ENCODE measurements at places on chromosomes 12 and 14. TPM values are rescaled to one million over a fixed set of nuclear protein-coding genes. Genes with fewer than 3 reads are reported as not detected.
A peak's percentile ranks its signal among the peaks of the same experiment; 100 is the strongest.

SOAT2 gene
- total RNA-seq, result 7.9 TPM

MUCL1 gene
- not detected for total RNA-seq

ACSM4 gene
- not detected for total RNA-seq

HCAR1 gene
- 0.12 TPM for total RNA-seq

KRT72 gene
- total RNA-seq, result 0.31 TPM

RD3L gene
- not detected for total RNA-seq

DNA sequence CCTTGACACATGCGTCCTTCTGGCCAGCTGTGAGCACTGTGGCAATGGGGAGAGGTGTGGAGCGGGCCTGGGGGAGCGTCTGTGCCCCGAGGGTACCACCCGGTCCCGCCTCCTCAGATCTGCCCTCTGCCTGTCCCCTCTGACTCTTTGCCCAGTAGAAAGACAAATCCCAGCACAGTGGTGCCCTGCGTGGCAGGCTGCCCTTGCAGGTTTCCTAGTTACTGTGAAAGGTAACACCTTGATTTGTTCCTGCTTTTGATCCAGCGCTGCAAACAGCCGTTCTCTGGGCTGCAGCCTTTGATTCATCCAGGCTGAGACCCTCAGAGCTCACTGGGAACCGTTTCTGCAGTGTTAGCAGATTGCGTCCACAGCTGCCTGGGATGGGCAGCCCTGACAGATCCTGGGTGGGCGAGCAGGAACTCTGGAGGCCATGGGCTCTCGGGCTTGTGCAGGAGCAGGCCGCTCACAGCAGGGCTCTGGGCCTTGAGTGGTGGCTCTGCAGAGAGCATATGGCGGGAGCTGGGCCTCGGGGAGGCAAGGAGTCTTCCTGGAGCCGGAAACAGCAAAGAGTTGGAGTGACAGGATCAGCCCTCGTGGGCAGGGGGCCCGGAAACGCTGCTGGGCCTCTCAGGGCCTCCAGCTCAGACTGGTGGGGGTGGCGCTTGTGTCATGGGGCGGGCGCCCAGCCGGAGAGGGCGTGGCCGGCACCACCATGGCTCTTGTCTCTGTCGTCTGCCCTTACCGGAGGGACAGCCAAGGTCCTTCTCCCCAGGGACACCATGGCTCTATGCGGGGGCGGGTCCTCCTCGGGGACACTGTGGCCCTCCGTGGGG lies 16.6 kb downstream of the FBRSL1 start:
- peaks cover 39% of the 10 kb centered on the region for H3K4me1 ChIP-seq
- peak; percentile 77 for DNase-seq
- peak overlapping the region; percentile 67 for H3K27ac ChIP-seq
- H3K27me3 ChIP-seq, result no peaks in the 10 kb centered on the region
- H3K36me3 ChIP-seq, result no peaks in the 10 kb centered on the region

- H3K4me3 ChIP-seq, result no peak overlapping the region
- no peak for DNase-seq
- no peak overlapping the region for H3K27ac ChIP-seq
- H3K27me3 ChIP-seq, result no peaks in the 10 kb centered on the region
These were observed 147.9 kb downstream of the PPFIA2 start for GRCh38 chr12:81610955-81611889.

- H3K36me3 ChIP-seq, result no peaks in the 10 kb centered on the region
- peaks cover 18% of the 10 kb centered on the region for H3K4me1 ChIP-seq
- no peak for DNase-seq
- no peak overlapping the region for H3K4me3 ChIP-seq
These were observed 472.3 kb upstream of the SOX5 start for GRCh38 chr12:24421759-24422158.

DNA sequence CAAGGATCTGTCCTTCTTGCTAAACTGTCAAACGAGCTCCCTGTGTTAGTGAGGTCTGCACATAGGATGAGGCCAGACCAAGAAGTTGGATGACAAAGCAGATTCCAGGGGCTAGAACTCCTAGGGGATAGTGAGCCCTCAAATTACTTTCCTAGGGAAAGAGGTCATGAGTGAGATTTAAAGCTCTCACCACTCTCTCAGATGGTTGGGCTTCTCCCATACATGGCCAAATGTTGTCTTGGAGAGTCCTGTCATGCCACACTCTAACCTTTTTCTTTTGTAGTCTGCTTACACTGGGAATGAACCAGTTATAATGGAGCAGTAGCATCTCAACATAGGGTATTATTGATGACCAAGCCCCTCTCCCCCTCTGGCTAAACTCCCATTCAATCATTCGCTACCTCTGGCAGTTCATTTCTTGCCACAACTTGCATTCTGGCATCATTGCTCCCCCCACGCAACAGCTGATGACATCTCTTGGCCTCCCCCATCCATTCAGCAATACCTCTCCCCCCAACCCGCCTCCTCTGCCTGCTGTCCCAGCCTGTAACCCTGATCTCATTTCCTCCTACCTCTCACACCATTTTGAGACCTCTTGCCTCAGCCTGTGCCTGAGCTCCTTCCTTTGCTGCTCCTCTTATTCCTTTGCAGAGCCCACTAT lies 64.7 kb upstream of the CISTR start:
- no peaks in the 10 kb centered on the region for H3K36me3 ChIP-seq
- no peaks in the 10 kb centered on the region for H3K4me1 ChIP-seq
- no peak overlapping the region for H3K4me3 ChIP-seq
- no peak for DNase-seq
- peaks cover 46% of the 10 kb centered on the region for H3K27me3 ChIP-seq
- no peak overlapping the region for H3K27ac ChIP-seq

DNA sequence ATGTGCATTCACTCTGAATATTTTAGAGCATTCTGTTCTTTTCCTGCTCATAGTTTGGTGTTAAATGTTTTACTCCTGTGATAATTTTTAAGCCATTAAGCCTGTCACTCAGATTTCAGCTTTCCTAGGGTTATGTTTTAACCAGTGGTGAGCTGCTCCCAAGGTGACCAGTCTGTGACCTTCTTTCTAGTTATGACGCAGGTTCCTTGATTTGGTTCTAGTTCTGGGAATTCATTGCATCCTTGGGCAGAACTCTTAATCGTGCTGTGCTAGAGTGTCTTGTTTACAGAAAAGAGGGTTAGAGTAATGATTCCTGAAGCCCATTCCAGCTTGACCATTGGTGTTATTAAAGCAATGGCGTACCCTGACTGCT lies 2.2 kb downstream of the GABARAPL1 start:
- DNase-seq, result no peak
- peak overlapping the region; percentile 98 for H3K4me3 ChIP-seq
- H3K27ac ChIP-seq, result peak overlapping the region; percentile 24
- no peaks in the 10 kb centered on the region for H3K36me3 ChIP-seq

DNA sequence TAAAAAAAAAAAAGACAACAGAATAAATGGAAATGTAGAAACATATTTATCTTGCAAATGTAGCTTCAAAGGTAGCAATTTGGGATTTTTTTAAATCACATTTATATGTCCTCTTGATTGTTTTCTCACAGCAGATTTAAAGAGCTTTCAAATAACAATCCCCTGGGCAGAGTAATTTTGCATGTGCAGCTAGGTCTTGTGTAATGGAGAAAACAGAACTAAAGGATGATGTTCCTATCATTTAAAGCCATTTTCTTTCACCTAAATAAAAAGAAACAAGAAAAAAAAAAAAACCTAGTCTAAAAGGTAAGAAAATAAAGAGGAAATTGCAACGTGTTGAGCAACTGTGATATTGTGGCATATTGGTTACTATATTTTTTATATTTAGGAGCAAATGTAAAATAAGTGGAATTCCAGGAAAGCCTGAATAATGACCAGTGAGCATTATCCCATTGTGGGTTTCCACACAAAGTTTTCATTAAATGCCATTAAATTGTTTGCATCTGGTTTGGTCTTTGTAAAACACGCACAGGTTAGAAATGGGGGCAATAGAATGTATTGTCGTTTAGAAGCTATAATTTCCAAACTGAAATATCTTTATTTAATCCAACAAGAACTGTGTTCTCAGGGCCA lies 215.6 kb downstream of the SLC6A15 start:
- no peak overlapping the region for H3K27ac ChIP-seq
- no peaks in the 10 kb centered on the region for H3K4me1 ChIP-seq
- no peaks in the 10 kb centered on the region for H3K27me3 ChIP-seq
- H3K36me3 ChIP-seq, result no peaks in the 10 kb centered on the region

GRCh38 chr14:100062590-100062989 lies 2.6 kb upstream of the EVL start:
- peak; percentile 56 for DNase-seq
- H3K27me3 ChIP-seq, result no peaks in the 10 kb centered on the region
- peak overlapping the region; percentile 81 for H3K4me3 ChIP-seq
- H3K36me3 ChIP-seq, result peaks cover 3% of the 10 kb centered on the region
- H3K27ac ChIP-seq, result peak overlapping the region; percentile 85
- peaks cover 87% of the 10 kb centered on the region for H3K4me1 ChIP-seq

- peaks cover 13% of the 10 kb centered on the region for H3K4me1 ChIP-seq
- H3K4me3 ChIP-seq, result no peak overlapping the region
- DNase-seq, result no peak
- no peaks in the 10 kb centered on the region for H3K27me3 ChIP-seq
- H3K36me3 ChIP-seq, result no peaks in the 10 kb centered on the region
These were observed 6.3 kb downstream of the TRMT61A start for GRCh38 chr14:103535081-103535890.

DNA sequence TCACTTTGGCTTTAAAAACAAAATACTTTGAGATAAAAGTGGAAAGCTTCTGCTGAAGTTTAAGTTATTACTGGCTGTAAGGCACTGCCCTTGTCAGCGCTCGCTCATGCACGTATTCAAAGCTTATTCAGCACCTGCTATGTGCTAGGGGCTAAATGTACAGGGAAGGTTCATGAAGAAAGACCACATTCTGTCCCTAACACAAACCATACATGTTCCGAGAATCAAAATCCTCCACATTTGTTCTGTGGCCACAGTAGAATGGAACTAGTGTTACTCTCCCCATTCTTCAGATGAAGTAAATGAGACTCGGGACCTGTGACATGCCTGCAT lies 33.8 kb upstream of the GPR68 start:
- no peak for DNase-seq
- no peaks in the 10 kb centered on the region for H3K27me3 ChIP-seq
- no peak overlapping the region for H3K27ac ChIP-seq
- peaks cover 5% of the 10 kb centered on the region for H3K4me1 ChIP-seq

DNA sequence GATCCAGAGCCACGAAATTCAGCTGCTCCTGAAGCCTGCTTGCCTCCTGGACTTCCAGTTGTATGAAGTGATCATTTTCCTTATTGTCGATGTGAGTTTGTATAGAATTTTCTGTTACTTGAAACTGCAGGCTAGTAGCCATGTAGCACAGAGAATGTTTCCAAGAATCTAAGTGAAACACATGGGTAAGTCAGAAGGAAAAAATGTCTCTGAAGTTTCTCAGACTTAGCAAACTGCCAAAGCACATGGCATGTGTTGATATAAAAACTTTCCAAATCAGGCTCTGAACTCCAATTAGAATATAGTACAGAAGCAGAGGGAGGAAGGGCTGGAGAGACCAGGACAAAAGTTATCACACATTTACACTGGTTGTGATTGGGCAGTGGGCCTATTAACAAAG lies 9.8 kb upstream of the PCNX1 start:
- H3K4me1 ChIP-seq, result peaks cover 76% of the 10 kb centered on the region
- H3K36me3 ChIP-seq, result peaks cover 3% of the 10 kb centered on the region
- H3K27ac ChIP-seq, result no peak overlapping the region

- H3K4me1 ChIP-seq, result peaks cover 14% of the 10 kb centered on the region
- H3K27ac ChIP-seq, result no peak overlapping the region
- no peaks in the 10 kb centered on the region for H3K27me3 ChIP-seq
- DNase-seq, result no peak
These were observed 48.5 kb downstream of the TBK1 start for GRCh38 chr12:64500394-64500793.

DNA sequence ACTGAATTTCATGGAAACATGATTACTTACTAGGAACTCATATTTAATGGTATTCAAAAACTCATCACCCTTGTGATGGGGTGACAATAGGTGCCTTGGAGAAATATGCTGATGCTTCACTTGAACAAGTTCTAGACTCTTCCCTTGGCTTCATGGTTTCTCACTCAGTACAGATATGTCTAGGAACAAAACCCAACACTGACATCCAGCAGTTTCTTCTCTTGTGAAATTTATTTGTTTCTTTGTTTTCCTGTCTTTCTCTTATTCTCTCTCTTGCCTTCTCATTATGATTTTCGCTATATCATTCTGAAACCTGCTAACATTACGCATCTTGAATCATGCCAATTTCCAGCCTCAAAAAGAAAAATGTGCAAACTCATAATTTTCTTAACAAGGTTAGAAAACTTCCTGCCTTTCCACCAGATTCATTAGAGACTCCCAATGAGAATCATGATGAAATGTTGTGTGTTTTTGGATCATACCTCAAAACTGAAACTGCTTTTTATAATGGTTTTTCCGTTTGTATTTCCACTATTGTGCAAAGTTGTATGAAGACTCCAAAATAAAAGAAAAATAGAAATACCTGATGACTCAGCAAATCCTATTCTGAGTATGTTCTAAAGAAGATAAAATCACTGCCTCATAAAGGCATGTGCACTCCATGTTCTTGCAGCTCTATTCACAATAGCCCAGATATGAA lies 1021.5 kb downstream of the TMEM121 start:
- H3K27ac ChIP-seq, result peak overlapping the region; percentile 55
- no peak overlapping the region for H3K4me3 ChIP-seq
- peaks cover 10% of the 10 kb centered on the region for H3K4me1 ChIP-seq
- DNase-seq, result no peak

DNA sequence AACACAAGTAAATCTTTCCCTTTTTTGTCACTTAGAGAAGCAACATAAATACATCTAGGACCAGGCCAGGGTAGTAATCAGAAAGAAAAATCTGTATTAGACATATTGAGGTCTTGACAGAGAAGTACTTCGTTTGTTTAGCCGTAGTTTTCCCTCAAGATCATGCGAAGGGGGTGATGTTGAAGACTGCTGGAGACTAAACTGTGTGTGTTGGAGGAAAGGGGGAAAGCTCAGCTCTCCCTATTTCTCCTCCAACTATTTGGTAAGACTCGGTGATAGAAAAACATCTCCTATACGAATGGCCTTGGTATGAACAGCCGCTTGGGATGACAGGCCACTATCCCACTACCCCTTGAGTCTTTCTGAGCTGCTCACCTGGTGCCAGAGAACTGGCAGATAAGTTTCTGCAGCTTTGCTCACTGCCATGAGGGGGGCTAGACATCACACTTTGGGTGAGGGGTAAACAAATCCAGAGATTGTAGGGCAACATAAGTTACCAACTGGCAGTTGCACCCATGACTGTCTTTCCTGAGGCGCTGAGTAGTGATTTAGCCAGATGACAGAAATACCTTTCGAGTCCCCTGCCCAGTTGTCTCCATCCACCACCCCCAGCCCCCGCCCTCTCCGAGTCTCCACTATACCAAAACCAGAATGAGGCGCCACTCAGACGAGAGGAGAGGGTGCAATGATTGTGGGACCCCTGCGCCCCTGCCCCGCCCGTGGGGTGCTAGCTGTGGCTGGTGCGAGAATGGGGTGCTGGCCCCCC lies 685 bp downstream of the VAMP1 start:
- H3K4me3 ChIP-seq, result peak overlapping the region; percentile 88
- peak overlapping the region; percentile 83 for H3K27ac ChIP-seq
- no peaks in the 10 kb centered on the region for H3K27me3 ChIP-seq
- H3K36me3 ChIP-seq, result peaks cover 14% of the 10 kb centered on the region
- no peak for DNase-seq

All from activated T-cell treated with anti-CD3 and anti-CD28 coated beads, Interleukin-2, amount 50 U/mL, for 72 hours (primary cell).